Urothelium cell line (cell line): ENCODE measurements at places on chromosomes 7 and 10.

- no peak for DNase-seq
Observed at GRCh38 chr10:81027223-81027622, 489.5 kb downstream of the SH2D4B start.

- no peak for DNase-seq
Observed at GRCh38 chr7:98594348-98594747, 22.7 kb upstream of the NPTX2 start.

DNA sequence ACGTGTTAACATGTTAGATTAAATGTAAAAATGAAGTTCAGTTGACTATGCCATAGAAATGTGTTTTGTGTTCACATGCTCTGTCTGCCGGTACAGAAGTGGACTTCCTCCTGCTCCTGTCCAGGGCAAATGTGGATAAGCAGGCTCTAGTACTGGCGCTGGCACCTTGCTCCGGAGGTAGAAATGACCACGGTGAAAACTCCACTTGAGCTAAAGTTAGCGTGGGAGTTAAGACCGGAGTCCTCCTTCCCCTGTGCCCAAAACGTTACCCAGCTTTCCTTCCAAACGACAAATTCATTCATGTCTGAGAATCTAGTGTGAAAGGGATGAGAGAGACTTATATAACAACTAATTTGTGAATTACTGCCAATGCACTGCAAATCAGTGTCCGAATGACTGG is 35.0 kb upstream of the ATP6V0A4 start:
- DNase-seq, result no peak

- DNase-seq, result no peak
Observed at GRCh38 chr7:106039486-106040060, 72.5 kb downstream of the SYPL1 start.

DNA sequence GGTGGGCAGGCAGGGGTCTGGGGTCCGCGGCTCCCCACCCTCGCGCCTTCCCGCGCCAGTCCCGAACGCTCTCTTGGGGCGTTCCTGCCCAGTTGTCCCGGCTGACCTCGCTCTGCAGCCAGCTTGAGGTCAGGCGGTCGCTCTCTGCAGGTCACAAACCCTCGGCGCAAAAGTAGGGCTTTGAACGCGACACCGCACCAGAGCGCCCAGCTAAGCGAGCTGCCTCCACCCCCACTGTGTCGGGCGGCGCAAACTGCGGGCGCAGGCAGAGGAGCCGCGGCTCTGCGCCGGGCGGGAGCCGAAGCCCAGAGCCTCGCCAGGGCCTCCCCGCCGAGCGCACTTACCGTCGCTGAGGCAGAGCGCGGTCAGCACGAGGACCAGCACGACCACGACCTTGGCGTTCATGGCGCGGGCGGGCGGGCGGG is 284 bp downstream of the CXCL12 start:
- no peak for DNase-seq

DNA sequence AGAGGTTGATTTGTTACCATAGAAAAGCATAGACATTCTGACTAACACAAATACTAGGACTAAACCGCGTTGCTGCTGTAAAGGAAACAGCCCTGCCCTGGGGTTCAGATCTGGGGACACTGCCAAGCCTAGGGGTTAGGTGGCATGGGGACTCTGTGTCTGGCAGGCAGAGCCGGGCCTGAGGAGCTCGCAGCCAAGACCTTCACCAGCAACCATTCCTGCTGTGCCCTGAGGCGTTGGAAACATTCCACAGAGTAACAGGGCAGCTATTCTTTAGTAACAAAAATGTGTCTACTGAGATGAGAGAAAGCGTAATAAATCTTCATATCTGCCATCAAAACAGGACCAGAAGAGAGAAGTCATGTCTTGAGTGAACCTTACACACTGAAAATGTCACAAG is 280.5 kb downstream of the POM121L12 start:
- no peak for DNase-seq

GRCh38 chr10:125093199-125093973 is 67.0 kb downstream of the CTBP2 start:
- no peak for DNase-seq

DNA sequence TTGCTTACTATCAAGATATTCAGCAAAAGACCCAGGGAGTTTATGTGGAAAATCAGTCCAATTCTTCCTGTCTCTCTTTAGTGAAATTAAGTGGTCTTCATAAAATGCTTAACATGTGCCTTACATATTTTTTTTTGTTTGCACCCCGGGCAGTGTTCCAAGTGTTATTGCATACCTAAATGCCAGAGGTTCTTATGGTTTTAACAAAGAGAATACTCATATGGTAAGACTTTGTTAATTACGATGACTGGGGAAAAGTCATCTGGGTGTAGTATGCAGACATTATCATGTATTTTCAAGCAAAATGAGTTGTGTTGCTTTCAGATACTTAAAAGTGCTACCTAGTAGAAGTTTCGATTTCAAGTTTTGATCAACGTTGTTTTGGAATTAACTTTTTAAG is 82.6 kb downstream of the PRKG1 start:
- no peak for DNase-seq

DNA sequence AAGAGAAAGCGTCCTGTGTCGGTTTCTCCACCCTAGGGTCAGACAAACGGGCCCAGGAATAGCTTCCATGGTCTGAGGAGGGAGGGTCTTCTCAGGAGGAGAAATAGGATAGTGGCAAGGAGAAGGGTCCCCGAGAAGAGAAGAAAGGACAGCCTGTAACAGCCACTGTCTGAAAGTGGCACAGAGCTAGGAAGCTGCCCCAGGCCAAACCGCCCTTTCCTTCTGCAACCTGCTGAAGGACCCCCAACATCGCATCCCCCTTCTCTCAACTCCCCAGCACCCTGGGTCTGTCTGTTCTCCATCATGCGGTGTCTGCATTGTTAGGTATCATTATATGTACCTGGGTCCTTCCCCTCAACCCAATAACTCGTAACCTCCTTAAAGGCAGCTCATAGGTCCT is 47.1 kb downstream of the COL17A1 start:
- no peak for DNase-seq

DNA sequence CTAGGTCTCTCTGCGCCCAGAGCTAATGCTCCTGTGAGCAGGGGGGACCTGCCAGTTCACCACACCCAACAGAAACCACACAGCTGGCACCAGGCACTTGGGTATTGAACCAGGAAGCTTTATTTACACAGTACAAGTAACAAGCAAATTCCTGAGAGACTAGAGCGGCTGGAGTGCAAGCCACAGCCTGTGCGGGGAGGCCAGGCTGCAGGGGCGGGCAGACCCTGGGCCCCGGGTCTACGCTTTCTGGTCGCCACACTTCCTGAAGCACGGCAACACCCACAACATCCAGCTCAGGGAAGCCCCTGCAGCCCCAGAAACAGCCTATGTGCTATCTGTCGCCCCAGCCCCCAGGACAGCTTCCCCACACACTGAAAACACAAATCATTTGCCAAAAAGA is 125.0 kb downstream of the FAM53B start:
- DNase-seq, result no peak

GRCh38 chr7:78149787-78150186 is 351.2 kb downstream of the PHTF2 start:
- peak; percentile 28 for DNase-seq

- DNase-seq, result no peak
Observed at GRCh38 chr10:59273445-59273844, 88.9 kb downstream of the FAM13C start.

DNA sequence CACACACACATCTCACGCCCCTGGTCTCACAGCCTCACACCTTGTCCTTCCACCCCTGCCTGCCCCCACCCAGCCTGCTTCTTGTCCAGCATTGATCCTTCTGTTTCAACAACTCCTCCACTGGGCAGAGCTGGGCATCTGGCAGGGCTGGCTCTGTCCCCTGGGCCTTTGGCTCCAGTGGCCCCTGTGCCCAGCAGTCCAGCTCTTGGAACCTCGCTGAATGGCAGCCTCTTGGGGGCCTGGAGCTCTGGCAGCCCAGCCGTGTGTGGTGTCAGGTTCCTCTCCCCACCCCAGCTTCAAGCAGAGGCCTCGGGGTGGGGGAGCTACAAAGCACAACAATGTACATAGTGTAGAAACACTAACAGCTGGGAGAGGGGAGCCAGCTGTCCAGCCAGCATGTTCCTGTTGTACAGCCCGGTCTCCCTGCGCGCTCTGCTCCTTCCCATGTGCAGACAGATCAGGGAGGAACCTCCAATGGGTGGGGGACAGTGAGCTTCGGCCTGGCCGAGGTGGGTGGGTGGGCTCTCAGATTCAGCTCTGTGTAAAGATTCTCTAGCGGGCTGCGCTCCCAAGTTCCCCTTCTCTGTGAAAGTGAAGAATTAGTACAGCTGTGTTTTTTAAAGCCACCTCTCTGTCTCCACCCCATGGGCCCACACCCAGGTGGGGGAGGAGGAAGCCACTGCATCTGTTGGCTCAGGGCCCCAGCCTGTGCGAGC is 19.4 kb downstream of the ZMIZ2 start:
- DNase-seq, result no peak

- no peak for DNase-seq
Observed at GRCh38 chr7:29499932-29500331, 63.7 kb upstream of the PRR15 start.

- no peak for DNase-seq
Observed at GRCh38 chr7:55048221-55048859, 29.5 kb downstream of the EGFR start.

DNA sequence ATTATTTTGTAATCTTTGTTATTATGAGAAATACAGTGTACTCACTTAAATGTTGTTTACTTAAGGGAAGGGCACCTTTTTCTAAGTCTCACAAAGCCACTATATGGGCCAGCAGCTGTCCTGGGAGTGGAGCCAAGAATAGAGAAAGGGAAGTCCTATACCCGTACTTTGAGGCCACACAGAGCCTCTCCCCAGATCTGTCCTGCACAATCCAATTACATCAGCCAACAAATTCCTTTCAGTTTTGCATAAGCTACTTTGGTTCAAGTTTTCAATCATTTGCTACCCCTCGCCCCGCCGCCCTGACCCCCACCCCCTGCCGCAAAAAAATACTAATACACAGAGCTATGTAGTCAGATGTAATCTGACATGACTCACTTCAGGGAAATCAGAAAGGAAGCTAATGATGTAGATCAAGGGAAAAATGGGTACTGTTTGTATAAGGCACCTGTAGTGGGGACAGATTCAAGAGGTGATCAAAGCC is 297.4 kb upstream of the NEBL start:
- DNase-seq, result peak; percentile 83

GRCh38 chr7:48938539-48939295 is 14.4 kb downstream of the CDC14C start:
- peak; percentile 66 for DNase-seq

DNA sequence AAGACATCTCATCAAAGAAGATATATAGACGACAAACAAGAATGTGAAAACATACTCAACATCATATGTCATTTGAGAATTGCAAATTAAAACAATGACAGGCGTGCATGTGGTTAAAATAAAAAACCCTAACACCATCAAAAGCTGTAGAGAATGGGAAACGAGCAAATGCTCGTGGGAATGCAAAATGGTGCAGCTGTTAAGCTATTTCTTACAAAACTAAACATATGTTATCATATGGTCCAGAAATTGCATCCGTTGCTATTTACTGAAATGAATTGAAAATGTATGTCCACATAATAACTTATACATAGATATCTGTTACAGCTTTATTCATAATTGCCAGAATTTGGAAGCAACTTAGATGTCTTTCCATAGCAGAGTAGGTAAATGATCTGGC is 574.4 kb downstream of the TNS3 start:
- no peak for DNase-seq

- DNase-seq, result no peak
Observed at GRCh38 chr10:95988702-95989101, 54.7 kb upstream of the CCNJ start.

DNA sequence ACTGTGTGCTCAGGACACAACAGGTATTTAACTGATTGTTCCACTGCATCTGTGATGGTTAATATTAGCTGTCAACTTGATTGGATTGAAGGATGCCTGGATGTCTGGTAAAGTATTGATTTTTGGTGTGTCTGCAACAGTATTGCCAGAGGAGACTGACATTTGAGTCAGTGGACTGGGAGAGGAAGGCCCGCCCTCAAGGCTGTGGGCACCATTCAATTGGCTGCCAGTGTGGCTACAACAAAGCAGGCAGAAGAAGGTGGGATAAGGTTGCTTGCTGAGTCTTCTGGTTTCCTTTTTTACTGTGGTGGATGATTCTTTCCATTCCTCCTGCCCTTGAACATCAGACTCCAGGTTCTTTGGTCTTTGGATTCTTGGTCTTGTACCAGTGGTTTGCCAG is 137.1 kb upstream of the FAM13C start:
- no peak for DNase-seq

GRCh38 chr10:104892879-104893617 is 252.0 kb downstream of the SORCS3 start:
- no peak for DNase-seq

GRCh38 chr10:33055625-33056024 is 97.6 kb upstream of the ITGB1 start:
- DNase-seq, result no peak

DNA sequence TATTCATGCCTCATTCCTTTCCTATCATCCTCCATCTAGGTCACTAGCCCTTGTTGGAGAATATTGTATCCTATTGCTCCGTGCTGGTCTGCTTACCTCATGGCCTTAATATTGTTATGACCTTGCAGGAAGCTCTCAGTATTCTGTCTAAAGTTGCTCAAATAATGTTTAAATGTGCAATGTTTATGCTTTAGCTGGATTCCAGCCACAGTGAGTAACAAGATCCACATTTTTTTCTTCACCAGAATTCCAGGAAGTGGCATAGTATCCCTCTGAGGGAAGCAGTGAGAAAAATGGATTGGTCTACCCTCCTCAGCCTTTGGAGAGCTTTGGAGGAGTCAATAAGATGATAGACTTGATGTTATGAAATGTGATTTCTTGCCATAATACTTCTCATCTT is 402.6 kb downstream of the NRG3 start:
- no peak for DNase-seq

GRCh38 chr10:117413928-117414618 is 38.8 kb upstream of the PDZD8 start:
- DNase-seq, result peak; percentile 9

DNA sequence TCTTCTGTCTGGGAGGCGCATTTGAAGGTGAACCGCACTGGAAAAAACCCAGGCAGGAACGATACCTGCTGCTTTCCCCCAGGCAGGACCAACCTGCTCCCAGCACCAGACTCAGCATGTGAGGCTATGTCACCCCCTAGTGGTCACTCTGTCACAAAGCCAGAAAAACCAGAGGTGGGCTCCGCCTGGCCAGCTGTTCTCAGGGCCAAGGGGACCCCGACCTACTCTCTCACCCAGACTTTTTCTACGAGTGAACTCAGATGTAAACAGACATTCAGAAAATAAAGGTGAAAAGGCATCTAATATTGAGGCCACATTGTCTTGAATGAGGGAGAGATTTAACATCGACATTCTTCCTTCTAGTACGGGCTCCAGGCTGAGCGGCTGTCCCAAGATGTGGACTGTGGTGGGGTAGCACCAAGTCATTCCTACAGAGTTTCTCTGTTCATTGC is 117.3 kb downstream of the PRKAG2 start:
- DNase-seq, result peak; percentile 32

DNA sequence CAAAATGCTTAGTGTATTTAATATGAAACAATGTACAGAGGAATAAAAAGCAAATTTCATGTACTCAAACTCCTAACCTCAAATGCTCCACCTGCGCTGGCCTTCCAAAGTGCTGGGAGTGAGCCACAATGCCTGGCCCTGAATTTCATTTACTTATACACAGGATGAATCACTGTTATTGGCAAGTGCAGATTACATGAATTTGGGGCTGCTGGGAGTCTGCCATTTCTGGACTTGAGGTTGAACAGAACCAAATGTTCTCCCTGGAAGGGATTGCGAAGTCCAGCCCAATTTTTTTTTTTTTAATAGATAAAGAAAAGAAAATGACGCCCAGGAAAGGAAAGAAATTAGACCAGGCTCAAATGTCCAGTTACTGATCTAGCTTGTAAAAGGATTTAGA is 6.8 kb upstream of the CSTF2T start:
- no peak for DNase-seq

GRCh38 chr7:36047091-36047658 is 105.9 kb upstream of the EEPD1 start:
- no peak for DNase-seq

- DNase-seq, result no peak
Observed at GRCh38 chr10:80126876-80127275, 5.7 kb upstream of the PLAC9 start.
